ENCODE measurements at places on chromosomes 16 and 17.

GRCh38 chr17:47735536-47736011 lies 2.5 kb downstream of the TBX21 start:
- no peak for DNase-seq

DNA sequence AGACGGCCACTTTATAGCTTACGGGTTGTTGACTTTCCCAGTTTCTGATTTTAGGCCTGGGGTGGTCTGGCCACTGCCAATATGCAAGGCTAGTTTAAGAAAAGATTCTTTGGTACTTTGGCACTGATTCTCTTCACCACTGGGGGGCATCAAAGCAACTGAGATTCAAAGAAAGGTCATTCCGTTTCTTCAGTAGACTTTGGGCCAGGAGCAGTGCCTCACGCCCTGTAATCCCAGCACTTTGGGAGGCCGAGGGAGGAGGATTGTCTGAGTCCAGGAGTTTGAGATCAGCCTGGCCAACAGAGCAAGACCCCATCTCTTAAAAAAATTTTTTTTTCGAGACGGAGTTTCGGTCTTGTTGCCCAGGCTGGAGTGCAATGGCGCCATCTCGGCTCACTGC lies 53.0 kb downstream of the RPA1 start:
- DNase-seq: no peak

- DNase-seq: no peak
Measured at GRCh38 chr17:18105027-18105426, 3.5 kb upstream of the MYO15A start.

DNA sequence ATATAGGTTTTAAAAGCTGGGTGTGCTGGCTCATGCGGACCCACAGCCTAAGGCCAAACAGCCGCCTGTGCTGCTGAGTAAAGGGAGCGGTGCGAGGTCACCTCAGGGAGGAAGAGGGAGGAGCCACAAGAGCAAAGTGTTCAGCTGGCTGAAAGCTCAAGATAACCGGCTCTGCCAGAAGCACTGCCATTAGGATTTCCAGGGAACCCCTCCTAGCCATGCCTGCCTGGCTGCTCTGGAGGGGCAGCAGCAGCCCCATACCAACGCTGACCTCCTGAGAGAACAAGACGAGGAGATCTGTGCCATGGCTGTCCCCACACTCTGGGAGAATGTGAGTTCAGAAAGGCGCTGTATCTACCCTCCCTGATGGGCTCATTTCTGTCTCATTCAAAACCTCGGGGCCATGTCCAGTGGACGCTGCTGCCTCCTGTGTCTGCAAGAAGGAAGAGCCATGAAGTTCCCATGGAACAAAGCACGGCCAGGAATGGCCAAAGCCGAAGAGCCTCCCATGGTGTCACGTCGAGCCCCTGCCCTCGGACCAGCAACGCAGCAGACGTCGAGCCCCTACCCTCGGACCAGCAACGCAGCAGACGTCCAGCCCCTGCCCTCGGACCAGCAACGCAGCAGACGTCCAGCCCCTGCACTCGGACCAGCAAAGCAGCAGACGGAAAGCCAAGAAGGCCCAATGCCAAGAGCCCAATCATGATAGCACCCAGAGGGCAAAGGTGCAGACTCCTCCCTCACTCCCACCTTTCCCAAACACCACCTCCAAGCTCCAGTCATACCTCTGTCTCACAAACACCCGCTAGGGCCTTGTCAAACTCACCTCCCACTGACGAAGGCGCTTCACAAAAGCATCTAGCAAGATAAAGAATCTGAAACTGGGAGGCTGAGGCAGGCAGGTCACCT lies 107.0 kb downstream of the ANKRD11 start:
- peak; percentile 40 for DNase-seq

- no peak for DNase-seq
Measured at GRCh38 chr16:28304214-28304613, 11.9 kb downstream of the SBK1 start.

GRCh38 chr16:23784811-23785447 lies 30.1 kb downstream of the CHP2 start:
- DNase-seq: no peak

GRCh38 chr17:68613739-68614298 lies 12.7 kb upstream of the FAM20A start:
- no peak for DNase-seq

DNA sequence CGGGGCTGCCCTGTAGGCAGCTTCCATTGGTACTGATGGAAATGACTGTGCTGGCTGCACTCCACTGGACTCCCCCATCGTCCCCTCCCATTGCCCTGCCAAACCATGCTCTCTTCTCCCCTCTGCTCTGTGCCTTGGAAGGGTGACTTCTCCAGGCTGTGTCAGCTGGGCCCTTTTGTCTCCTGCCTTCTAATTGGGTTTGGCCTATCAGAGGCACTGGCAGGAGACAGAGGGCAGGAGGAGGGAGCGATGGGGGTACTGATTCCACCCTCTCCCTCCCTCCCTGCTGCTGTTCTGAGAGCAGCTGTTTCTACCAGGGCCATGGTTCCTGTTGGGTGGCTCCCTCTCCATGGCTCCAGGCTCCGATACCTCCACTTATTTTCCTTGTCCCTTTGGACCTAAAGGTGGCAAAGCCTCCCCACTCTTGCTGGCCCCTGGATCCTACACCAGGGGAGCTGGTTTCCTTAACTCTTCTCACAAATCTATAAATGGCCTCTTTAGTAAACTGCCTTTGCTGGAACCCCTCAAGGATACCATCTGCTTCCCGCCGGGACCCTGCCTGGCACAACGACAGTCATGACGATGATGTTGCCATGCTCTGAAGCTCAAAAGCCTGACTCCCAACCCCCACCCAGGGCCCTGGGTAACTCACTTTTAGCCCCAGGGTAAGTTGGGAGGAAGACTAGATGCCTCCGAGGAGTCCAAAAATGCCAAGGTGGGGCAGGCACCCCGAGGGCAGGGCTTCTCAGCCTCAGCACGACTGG lies 123.8 kb upstream of the RPL38 start:
- DNase-seq: no peak

DNA sequence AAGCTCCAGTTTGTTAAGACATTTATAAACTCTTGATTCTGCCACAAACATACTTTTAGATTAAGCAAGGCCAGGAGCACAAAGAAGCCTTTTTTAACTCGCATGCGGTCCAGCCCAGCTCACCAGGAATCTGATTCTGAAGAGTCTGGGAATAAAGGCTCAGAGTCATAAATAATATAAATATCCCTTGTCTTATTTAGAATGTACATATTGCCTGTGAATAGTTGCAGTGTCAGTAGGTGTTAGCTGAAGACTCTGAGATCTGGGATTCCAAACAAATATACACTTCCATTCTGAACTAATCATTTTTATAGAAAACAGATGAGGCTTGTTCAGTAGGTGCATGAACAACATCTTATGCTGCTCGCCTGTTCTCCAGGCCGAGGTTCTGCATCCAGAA lies 59.1 kb upstream of the ELAC2 start:
- no peak for DNase-seq

GRCh38 chr16:68300734-68301459 lies 9.8 kb downstream of the SLC7A6OS start:
- no peak for DNase-seq

DNA sequence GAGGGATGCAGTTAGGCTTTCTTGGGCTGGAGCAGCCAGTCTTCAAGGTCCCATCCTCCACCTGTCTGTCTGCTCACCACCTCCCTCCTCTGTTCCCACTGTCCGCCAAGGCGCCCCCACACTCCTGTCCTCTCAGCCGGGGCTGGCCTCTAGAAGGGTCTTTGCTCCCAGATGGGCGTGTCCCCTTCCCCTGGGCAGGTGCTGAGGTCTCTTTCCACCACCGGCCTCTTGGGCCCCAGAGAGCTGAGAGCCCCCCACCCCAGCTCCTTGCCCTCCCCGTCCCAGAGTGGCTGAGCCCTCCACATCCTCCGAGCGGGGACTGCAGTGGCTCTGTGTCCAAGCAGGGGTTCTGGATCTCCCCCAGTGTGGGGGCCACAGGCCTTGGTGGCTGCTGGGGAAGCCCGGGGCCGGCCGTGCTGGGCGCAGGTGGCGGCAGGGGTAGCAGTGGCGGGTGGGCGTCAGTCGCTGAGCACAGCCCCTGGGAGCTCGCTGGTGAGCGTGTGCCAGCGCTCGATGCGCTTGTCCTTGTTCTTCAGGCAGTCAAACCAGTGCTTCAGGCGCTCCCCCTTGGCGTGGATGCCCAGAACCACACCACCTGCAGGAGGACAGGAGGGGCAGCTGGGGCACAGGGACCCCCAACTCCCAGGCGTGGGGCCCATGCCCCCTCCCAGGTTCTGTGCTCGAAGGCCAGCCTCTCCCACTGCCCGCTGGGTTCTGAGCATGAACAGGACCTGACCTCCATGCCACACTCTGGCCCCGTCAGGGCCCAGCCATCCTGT lies 9.8 kb downstream of the SCGB1C2 start:
- DNase-seq: no peak

DNA sequence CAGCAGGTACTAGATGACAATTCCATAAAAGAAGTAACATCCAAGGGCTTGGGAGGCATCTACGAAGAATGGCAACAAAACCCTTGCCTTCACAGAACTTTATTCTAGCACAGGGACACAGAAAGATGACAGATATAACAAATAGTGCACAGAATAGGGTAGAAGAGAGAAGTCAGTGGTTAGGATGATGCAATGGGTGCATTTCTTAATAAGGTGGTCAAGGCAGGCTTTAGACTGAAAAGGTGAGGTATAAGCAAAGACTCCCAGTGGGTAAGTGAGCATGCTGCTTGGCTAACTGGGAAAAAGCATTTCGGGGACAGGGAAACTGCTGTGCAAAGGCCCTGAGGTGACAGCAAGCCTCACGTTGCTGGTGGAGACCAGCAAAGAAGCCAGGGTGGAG lies 175.9 kb downstream of the XYLT1 start:
- DNase-seq: no peak

DNA sequence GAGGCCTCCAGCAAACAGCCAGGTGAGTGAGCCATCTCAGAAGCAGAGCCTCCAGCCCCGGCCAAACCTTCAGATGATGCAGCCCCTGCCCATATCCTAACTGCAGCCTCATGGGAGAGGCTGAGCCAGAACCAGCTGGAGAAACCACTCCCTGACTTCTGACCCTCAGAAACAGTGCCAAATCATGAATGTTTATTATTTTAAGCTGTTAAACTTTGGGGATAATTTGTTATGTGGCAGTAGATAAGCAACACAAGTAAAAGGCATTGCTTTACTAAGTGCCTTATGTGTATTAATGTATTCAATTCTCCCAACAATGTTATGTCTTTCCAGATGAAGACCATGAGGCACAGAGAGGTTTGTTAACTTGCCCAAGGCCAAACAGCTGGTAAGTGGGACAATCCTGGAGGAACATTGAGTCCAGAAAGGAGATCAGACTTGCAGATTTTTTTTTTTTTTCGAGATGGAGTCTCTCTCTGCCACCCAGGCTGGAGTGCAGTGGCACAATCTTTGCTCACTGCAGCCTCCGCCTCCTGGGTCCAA lies 59.6 kb downstream of the SOCS1 start:
- DNase-seq: no peak

DNA sequence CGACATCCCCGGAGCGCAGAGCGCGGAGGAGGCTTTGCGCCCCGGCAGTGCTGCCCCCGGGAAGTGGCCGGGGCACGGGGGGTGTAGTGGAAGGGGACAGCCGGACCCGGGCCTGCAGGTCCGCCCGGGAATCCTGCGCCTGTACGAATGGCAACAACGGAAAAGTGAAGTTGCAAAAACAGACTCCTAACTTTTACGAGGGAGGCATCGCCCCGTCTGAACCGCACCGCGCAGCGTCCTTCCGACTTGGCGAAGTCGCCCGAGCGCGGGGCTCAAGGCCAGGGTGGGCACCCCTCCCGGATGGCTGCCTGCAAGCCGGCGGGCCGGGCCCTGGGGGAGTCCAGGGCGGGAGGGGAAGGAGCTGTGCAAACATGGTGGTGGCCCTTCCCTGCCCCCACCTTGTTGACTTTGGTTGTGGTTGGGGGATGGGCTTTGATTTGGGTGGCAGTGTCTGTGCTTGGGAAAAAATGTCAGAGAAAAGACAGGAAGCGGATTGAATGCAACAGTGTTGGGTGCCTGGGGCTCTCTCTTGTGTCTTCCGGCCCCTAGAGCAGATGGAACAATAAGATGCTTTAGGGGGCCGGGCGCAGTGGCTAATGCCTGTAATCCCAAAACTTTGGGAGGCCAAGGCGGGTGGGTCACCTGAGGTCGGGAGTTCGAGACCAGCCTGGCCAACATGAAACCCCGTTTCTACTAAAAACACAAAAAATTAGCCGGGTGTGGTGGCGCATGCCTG lies 675 bp downstream of the RNF213 start:
- DNase-seq: peak; percentile 56

- DNase-seq: no peak
Measured at GRCh38 chr16:68379472-68380347, 68.6 kb downstream of the SMPD3 start.

DNA sequence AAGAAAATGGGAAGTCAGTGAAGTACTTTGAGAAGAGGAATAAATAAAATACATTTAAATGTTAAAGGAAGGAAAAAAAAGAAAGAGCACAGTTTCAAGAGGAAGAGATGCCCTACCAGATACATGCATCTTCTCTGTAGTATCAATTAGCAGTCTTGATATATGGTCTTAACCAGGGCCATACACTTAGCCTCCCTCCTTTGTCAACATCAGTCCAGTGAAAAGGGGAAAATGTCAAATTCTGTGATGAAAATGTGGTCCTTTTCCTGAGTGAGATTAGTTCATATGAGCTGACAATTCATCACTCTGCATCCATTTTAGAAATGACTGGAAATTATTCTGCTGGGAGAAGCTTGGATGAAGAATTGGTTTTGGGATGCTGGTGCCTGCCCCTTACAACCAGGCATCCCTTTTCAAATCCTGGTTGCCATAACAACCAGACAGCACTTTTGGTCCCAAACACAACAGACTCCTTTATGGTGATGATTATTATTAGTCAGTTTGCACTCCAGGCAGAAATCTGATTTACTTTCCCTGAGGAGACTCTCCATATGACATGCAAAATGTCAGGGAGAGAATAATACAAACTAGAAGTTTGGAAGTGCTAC lies 933.6 kb upstream of the CDH8 start:
- no peak for DNase-seq

DNA sequence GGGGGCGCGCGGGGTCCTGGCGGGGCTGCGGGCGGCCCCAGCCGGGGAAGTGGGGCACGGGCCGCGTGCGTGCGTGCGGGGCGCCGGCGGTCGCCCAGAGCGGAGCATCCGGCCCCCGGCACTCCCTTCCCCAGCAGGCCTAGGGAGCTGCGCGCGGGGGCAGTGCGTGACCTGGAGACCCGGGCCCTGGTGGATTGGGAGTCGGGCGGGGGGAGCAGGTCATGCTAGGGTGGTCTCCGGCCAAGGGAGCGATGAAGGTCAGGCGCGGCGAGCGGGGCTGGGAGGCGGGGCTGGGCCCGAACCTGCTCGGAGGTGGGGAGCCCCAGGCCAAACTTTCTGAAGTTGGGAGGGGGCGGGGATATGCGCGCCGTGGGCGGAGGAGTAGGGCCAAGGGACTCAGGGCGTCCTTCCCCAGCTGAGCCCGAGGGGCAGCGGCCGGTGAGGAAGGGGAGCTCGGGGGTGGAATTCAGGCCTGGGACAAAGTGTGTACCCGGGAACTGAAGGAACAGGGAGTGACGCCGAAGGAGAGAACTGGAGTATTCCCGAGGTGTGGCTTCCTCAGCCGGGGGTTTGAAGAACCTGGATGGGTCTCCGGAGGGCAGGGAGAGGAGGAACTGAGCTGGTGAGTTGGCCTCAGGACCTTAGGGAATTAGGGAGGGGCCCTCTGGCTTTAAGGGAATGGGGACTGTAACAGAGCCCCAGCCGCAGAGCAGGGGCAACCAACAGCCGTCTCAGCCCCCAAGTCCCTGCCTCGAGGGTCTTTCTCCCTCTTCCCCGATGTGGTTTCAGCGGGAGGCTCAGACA lies 589 bp downstream of the XYLT2 start:
- no peak for DNase-seq
